ENCODE measurements at places on chromosomes 4 and X.

- no peak for DNase-seq
Observed at GRCh38 chr4:86819561-86819960, 29.6 kb downstream of the SLC10A6 start.

- no peak for DNase-seq
Observed at GRCh38 chr4:8041868-8042267, 102.2 kb upstream of the AFAP1 start.

- DNase-seq = no peak
Observed at GRCh38 chr4:159048166-159048886, 54.6 kb upstream of the RAPGEF2 start.

GRCh38 chr4:93918856-93919255 is 90.3 kb downstream of the ATOH1 start:
- DNase-seq = no peak

Measured in GM20000 (cell line).